ENCODE measurements at places on chromosomes 4 and X. TPM values are rescaled to one million over a fixed set of nuclear protein-coding genes. Genes with fewer than 3 reads are reported as not detected.

The DIPK2B gene
- 25.2 TPM for total RNA-seq

The GAGE1 gene
- total RNA-seq, result not detected

The NUDT10 gene
- total RNA-seq, result 5.2 TPM

The USP51 gene
- 4.6 TPM for total RNA-seq

The UBE2A gene
- total RNA-seq, result 50.5 TPM

Data from kidney (tissue), 22 donors.